Activated CD4-positive, alpha-beta T cell treated with anti-CD3 and anti-CD28 coated beads, Interleukin-10, Interleukin-2, amounts not matched to agents 100 ng/mL and 50 ng/mL, durations not matched to agents 16 hours and 8 hours (primary cell): ENCODE measurements at places on chromosomes 2 and 18.
A peak's percentile ranks its signal among the peaks of the same experiment; 100 is the strongest.

DNA sequence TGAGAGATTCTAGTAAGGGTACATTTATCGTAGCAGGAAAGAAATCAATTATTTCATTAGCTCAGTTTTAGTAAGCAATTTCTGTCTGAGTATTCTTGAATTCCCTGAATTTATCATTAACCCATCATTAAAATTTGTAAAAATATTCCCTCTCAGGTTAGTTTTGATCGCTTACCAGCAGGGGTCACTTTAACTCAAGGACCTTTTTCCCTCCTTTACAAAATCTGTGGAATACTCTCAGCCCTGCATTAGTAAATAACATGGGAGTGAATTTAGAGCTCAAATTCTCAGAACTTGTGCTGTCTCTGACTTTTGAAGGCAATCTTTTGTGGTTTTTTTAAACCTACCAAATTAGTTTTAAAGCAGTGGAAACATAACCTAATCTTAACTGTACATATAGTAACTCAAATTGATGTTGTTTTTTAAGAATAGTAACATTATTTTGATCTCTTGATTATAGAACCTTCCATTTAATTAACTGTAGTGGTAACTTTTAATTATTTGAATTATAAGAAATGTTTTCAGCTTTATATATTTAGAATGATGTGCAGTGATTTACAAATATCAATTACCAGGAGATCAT lies 97.2 kb downstream of the AGPS start:
- DNase-seq: peak; percentile 12

GRCh38 chr2:231545105-231545902 lies 15.1 kb upstream of the NMUR1 start:
- DNase-seq: peak; percentile 94

GRCh38 chr2:109529532-109530449 lies 84.0 kb downstream of the SEPTIN10 start:
- no peak for DNase-seq

DNA sequence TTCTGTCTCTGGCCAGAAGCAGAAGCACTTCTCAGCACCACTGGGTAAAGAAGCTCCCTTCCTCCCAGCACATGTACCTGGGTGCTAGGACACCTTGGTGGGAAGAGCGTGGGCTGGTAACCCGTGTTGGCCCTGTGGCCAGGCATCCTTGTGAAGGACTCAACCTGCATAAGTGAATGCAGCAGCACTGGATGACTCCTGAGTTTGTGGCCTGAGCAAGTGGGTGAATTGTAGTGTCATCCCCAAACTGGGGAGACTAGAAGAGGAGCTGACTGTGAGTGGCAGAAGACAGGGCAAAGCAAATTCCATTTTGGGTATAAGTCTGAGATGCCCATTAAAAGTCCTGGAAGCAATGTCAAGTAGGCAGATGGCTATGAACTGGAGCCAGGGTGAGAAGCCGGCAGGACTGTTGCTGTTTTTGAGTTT lies 63.4 kb downstream of the STAT1 start:
- DNase-seq: no peak
